ENCODE measurements at places on chromosomes 1 and 21. TPM values are rescaled to one million over a fixed set of nuclear protein-coding genes. Genes with fewer than 3 reads are reported as not detected.
A peak's percentile ranks its signal among the peaks of the same experiment; 100 is the strongest.

DNA sequence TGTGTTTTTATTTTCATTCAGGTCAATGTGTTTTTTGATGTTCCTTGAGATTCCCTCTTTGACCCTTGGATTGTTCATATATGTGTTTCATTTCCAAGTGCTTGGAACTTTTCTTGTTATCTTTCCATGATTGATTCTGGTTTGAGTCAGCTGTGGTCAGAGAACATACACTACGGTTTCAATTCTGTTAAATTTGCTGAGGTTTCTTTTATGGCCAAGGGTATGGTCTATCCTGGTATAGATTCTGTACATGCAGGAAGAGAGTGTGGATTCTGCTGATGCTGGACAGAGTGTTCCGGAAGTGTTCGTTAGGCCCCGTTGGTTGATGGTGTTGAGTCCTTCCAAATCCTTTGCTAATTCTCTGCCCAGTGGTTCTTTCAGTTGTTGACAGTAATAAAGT is 98.5 kb upstream of the COL6A1 start:
- H3K27me3 ChIP-seq = no peaks in the 10 kb centered on the region
- no peak overlapping the region for H3K4me3 ChIP-seq
- H3K36me3 ChIP-seq = no peaks in the 10 kb centered on the region
- H3K27ac ChIP-seq = no peak overlapping the region

- peak overlapping the region; percentile 99 for H3K27ac ChIP-seq
- no peaks in the 10 kb centered on the region for H3K4me1 ChIP-seq
- DNase-seq = no peak
- H3K4me3 ChIP-seq = no peak overlapping the region
Observed at GRCh38 chr1:202547215-202547614, 163.0 kb downstream of the SYT2 start.

DNA sequence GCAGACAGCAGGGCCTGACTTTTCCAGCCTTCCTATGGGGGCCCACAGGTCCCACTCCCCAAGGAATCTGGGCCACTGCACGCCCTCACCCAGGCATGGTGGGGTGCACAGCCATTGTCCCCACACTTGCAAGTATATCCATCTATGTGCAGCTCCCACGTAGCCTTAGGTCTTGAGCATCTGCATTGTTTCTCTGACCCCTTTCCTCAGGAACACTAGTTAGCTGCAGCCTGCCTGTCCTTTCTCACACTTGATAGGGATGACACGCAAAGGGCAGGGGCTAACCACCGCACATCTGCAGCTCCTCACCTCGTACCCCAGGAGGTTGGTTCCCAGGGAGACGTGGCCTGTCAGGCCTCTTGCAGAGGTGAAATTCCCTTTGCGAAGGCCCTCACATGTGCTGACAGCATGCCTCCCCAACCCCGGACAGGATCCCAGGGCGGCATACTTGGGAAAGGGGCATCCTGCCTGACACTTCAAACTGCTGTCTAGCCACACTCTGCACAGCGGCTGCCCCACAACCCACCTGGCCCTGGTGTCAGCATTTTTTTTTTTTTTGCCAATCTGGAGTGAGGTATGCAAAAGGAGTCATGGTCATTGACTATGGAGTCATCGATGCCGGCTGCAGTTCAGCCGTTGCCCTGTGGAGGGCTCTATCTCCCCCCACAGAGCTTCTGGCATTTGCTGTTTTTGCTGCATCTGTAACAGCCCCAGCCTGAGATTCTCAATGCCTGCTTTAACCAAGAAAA is 5.0 kb downstream of the JMJD4 start:
- no peaks in the 10 kb centered on the region for H3K36me3 ChIP-seq
- H3K27ac ChIP-seq = peak overlapping the region; percentile 84
- peaks cover 10% of the 10 kb centered on the region for H3K4me1 ChIP-seq
- DNase-seq = no peak
- no peak overlapping the region for H3K4me3 ChIP-seq
- no peaks in the 10 kb centered on the region for H3K27me3 ChIP-seq

Gene NTMT2
- not detected for total RNA-seq

Gene ST3GAL3
- total RNA-seq = 4.1 TPM

DNA sequence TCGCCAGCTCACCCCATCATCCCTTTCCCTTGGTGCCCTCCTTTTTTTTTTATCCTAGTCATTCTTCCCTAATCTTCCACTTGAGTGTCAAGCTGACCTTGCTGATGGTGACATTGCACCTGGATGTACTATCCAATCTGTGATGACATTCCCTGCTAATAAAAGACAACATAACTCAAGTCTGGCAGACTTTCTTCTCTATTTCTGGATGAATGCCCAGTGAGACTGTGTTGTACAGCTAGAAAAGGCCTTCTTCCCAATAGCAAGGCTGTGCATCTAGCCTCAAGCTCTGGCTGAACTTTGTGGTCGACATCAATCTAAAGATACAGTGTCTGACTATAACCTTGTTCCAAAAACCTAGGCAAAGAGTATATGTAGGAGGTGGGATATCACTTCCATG is 6.4 kb downstream of the IL24 start:
- no peak overlapping the region for H3K27ac ChIP-seq
- H3K36me3 ChIP-seq = no peaks in the 10 kb centered on the region
- no peaks in the 10 kb centered on the region for H3K4me1 ChIP-seq
- DNase-seq = no peak
- H3K4me3 ChIP-seq = no peak overlapping the region

Gene SPRR5
- not detected for total RNA-seq

Gene TNFRSF14
- 74.3 TPM for total RNA-seq

GRCh38 chr1:199283794-199284193 is 645.0 kb downstream of the PTPRC start:
- no peaks in the 10 kb centered on the region for H3K4me1 ChIP-seq
- H3K36me3 ChIP-seq = no peaks in the 10 kb centered on the region
- H3K27ac ChIP-seq = no peak overlapping the region
- no peak overlapping the region for H3K4me3 ChIP-seq

Gene VWA5B1
- total RNA-seq = not detected

GRCh38 chr1:147243841-147244240 is 1.4 kb downstream of the CHD1L start:
- no peak for DNase-seq
- H3K27ac ChIP-seq = peak overlapping the region; percentile 93

DNA sequence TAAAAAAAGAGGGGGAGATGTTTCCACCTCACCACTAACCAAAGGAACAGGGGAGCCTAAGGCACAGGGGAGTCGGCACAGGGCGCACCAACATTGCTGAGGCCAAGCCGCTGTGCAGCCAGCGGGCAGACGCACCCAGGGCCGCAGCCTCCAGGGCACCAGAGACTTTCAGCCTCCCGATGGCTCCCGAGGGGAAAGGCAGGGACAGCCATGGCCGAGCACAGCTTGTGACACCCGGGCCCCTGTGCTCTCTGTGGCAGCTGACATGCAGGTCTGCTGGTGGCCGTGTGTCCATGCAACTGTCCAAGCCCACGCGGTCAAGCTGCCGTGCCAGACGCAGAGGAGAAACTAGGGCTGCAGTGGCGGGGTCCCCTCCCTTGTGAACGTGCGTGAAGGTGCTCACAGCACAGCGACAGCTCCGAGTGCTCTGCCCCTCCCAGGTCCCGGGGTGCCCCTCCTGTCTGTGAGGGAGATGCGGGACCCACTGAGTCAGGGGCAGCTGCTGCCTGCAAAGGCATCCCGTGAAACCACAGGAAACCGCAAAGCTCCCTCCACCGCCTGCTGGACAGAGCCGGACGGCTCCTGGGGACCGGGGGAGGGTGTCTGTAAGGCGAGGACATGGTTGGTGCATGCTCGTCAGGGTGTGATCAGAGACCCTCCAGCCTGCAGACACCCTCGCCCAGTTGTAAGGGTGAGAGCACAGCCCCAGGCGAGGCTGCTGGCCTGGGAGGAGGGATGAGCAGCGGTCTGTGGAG is 2.5 kb downstream of the KRTAP10-11 start:
- H3K27ac ChIP-seq = no peak overlapping the region
- no peak overlapping the region for H3K4me3 ChIP-seq
- no peaks in the 10 kb centered on the region for H3K4me1 ChIP-seq
- no peaks in the 10 kb centered on the region for H3K36me3 ChIP-seq

Gene ACOT11
- 2.4 TPM for total RNA-seq

Gene HTR1D
- not detected for total RNA-seq

Gene TSSK3
- total RNA-seq = 0.35 TPM

- H3K27me3 ChIP-seq = no peaks in the 10 kb centered on the region
- H3K27ac ChIP-seq = no peak overlapping the region
- no peak overlapping the region for H3K4me3 ChIP-seq
Observed at GRCh38 chr1:61370913-61371279, 288.5 kb downstream of the NFIA start.

DNA sequence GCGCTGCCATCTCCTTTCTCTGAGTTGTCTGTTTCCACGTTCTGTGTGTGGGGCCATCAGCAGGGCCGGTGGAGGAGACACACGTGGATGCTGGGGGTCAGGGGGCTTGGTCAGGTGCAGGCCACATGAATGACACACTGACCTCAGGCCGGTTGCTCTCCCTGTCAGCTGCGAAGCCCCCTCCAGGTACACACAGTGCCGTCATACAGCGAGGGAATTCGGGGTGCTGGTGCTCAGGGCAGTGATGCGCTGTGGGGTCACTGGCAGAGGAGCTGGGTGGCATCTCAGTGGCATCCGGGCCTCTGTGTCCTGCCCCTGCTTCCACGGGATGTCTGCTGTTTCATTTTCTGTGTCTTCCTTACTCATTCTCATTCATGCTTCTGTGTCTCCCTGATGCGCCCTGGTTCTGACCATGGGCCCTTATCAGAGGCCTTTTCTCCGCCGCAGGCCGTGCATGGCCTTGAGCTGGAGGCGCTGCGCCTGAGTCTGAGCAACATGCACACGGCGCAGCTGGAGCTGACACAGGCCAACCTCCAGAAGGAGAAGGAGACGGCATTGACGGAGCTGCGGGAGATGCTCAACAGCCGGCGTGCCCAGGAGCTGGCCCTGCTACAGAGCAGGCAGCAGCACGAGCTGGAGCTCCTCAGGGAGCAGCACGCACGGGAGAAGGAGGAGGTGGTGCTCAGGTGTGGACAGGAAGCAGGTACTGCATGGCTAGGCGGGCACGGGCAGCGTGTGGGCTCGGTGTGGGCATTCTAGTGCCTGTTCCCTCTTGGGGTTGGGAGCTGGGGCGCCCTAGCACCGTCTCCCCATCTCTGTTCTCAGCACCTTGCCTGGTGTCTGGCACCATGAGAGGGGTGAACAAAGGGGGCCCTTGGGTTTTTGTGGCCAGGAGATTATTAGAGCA is 22.6 kb downstream of the PCNT start:
- no peaks in the 10 kb centered on the region for H3K27me3 ChIP-seq
- H3K36me3 ChIP-seq = no peaks in the 10 kb centered on the region
- no peak overlapping the region for H3K4me3 ChIP-seq
- no peak overlapping the region for H3K27ac ChIP-seq
- no peak for DNase-seq

- no peaks in the 10 kb centered on the region for H3K27me3 ChIP-seq
- no peaks in the 10 kb centered on the region for H3K36me3 ChIP-seq
- H3K27ac ChIP-seq = no peak overlapping the region
Observed at GRCh38 chr1:45322486-45323040, 4.1 kb upstream of the HPDL start.

Gene TEDDM1
- total RNA-seq = not detected

GRCh38 chr1:92323473-92324453 is 24.9 kb downstream of the RPAP2 start:
- no peak overlapping the region for H3K4me3 ChIP-seq
- no peaks in the 10 kb centered on the region for H3K27me3 ChIP-seq
- H3K4me1 ChIP-seq = no peaks in the 10 kb centered on the region
- DNase-seq = no peak
- no peaks in the 10 kb centered on the region for H3K36me3 ChIP-seq
- H3K27ac ChIP-seq = no peak overlapping the region

Gene HMCN1
- total RNA-seq = 3.3 TPM

Gene CD34
- 42.1 TPM for total RNA-seq

- no peak overlapping the region for H3K27ac ChIP-seq
- H3K4me3 ChIP-seq = no peak overlapping the region
- no peak for DNase-seq
- H3K27me3 ChIP-seq = no peaks in the 10 kb centered on the region
- H3K36me3 ChIP-seq = no peaks in the 10 kb centered on the region
Observed at GRCh38 chr1:39226836-39227235, 22.3 kb downstream of the MACF1 start.

DNA sequence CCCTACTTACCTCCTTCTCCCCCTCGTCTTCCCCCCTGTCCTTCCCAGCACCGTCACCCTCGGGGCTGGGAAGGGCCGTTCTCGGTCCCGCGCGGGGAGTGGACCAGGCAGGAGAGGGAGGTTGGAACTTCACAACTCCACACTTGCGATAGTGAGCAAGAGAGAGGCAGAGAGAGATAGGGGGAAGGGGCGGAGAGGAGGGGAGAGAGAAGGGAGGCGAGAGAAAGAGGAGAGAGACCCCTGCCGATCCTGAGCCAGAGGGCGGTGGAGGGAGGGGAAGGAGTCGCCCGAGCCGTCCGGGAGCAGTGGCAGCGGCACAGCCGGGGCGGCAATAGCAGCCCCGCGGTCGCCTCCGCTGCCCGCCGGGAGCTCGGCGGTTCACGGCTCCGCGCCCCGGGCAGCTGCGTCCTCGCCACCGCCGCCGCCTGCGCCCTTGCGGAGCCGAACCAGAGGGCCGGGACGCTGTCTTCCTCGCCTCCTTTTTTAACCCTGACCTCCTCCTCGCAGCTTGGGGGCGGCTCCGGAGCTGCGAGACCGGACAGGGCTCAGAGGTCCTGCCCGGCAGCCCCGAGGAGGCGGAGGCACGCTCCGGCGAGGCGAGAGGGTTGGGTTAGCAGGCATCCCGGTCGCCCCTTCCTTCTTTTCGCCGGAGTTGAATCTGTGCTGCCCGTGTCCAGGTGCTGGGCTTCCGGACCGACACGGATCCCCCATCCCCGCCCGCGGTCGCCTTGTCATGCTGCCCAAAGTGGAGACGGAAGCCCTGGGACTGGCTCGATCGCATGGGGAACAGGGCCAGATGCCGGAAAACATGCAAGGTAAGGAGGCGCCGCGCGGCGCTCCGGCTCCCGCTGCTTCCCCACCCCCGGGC is 11.7 kb downstream of the NR5A2 start:
- no peak for DNase-seq
- H3K36me3 ChIP-seq = no peaks in the 10 kb centered on the region
- H3K27me3 ChIP-seq = peaks cover 70% of the 10 kb centered on the region

Gene ZSWIM5
- 3.4 TPM for total RNA-seq

- H3K36me3 ChIP-seq = no peaks in the 10 kb centered on the region
- H3K4me3 ChIP-seq = no peak overlapping the region
- DNase-seq = no peak
- peak overlapping the region; percentile 41 for H3K27ac ChIP-seq
- H3K4me1 ChIP-seq = no peaks in the 10 kb centered on the region
Observed at GRCh38 chr1:162656266-162656665, 24.0 kb downstream of the DDR2 start.

Gene FAM89A
- total RNA-seq = 10.3 TPM

DNA sequence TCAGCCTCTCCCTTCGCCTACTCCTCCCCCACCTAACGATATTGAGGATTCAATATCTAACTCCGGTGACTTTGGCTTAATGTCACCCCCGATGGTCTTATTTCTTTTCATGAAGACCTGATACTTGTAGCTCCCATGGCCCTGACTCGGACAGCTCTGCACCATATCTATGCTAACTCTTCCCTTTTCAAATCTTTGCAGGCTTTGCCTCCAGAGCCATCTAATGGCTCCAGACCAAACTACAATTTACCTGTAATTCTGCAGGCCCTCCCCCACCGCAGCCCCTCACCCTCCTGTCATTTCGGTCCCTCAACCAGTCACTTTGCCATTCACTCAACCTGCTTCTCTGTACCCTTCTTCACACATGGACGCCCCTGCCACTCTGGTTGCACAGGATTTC is 7.9 kb upstream of the GSTM5 start:
- H3K4me1 ChIP-seq = no peaks in the 10 kb centered on the region
- no peak overlapping the region for H3K4me3 ChIP-seq
- H3K27me3 ChIP-seq = no peaks in the 10 kb centered on the region

All from uterus (tissue), 4 donors.